ENCODE measurements at places on chromosomes 12 and 14. TPM values are rescaled to one million over a fixed set of nuclear protein-coding genes. Genes with fewer than 3 reads are reported as not detected.

DNA sequence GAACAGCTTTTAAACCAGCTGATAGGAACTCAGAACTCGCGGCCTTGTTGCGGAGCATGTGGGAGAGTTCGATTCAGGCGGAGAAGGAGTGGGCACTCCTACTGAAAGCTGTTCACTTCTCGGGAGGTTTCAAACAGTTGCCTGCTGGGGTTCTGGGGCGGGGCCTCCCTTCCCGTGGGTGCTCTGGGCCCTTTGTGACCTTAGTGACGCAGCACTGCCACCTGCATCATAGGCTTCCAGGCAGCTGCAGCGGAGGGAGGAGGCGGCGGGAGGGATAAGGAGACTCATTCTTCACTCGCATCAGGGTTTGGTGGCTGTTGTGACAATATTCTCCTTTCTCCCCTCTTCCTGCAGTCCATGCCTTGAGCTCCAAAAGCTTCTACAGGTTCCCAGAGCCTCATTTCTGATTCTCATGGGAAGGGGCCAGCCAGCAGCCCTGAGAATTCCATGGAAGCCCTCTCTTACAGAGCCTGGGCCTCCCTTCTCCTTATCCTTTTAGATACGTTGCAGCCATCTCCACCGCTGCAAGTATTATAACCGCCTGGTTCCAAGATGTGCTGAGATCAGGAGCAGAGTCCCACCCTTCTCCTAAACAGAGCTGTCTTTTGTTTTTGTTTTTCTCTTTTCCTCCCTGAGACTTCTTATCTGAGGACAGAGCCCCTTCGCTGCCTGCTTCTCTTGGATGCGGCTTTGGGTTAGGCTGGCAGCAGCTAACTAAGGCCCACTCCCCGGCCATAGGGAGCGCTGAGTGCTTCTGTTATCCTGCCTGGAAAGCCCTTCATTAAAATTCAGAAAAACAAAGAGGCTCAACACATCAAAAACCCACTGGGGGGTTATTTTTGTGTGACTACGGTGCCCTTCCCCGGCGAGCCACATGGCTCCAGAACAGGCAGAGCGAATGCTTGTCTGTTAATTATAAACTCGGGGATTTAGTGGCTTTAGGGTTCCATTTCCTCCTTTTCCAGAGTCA lies 67.6 kb upstream of the GPATCH2L start:
- DNase-seq = no peak

SLC5A8 gene
- total RNA-seq = not detected

SIRT4 gene
- 8.6 TPM for total RNA-seq

DEPDC4 gene
- 0.32 TPM for total RNA-seq

DNA sequence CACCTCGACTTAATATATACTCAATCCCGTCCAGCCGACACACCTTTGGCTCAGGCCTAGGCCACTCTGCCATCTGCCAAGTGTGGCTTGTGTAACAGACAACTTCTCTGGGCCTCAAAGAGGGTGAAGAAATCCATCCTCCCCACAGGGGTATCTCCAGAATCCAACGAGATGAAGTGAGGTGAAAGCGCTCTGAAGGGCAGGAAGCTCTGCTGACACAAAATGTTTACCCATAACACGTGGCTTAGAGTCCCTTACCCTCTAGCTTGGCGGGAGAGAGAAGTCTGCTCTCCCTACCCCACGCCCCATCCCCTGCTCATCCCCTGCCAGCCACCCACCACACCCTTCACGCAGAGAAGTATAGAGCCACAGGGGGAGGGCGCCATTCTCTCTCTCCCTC lies 13.0 kb downstream of the ZBTB39 start:
- DNase-seq = no peak

RESF1 gene
- 18.1 TPM for total RNA-seq

DDX55 gene
- total RNA-seq = 4.0 TPM

DNA sequence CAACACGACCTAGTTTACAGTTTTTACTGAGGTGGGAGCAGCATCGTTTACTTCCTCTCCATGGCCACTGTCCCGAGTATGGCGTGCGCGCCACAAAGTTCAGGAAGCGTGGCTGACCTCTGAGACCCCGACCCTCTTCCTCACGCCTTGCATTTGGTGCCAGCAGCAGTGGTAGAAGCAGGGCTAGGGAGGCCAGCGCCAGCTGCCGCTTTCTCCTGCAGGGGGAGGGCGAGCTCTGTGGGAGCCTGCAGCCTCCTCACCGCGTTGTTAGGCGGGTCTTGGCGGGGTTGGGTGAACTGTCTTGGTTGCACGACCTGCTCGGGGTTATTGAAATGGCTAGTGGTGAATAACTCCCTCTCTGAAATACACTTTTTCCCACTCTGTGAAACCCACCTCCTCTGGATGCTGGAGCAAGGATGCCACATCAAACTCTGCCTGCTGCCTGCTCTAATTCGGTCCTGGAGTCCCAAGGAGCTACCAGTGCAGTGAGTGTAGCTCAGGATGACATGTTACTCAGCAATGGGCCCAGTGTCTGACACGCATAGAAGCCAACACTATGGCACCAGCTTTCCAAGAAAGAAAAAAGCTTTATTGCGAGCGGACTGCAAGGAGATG lies 22.3 kb upstream of the TDRD9 start:
- peak; percentile 33 for DNase-seq

- DNase-seq = no peak
Measured at GRCh38 chr12:54891717-54892478, 37.6 kb downstream of the MUCL1 start.

DNA sequence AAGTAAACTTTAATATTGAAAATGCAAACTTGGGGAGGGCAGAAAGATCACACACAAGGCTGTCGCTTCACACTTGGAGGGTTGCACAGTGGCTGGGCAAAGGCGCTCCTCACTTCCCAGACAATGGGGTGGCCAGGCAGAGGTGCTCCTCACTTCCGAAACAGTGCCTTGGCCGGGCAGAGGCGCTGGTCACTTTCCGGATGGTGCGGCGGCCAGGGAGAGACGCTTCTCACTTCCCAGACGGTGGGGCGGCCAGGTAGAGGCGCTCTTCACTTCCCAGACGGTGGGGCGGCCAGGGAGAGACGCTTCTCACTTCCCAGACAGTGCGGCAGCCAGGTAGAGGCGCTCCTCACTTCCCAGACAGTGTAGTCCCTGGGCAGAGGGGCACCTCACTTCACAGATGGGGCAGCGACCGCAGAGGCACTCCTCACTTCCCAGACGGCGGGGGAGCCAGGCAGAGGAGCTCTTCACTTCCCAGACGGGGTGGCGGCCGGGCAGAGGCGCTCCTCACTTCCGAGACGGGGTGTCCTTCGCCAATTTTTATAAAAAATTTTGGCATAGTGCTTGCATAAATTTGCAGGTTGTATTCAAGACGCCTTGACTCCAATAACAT lies 140.8 kb upstream of the PZP start:
- no peak for DNase-seq

TESPA1 gene
- 0.59 TPM for total RNA-seq

- DNase-seq = no peak
Measured at GRCh38 chr14:61281186-61281947, at the start of gene TMEM30B. TSS of gene TMEM30B (minus strand) at chr14:61281338. CDS start at chr14:61281147, 191 bp downstream.

DNA sequence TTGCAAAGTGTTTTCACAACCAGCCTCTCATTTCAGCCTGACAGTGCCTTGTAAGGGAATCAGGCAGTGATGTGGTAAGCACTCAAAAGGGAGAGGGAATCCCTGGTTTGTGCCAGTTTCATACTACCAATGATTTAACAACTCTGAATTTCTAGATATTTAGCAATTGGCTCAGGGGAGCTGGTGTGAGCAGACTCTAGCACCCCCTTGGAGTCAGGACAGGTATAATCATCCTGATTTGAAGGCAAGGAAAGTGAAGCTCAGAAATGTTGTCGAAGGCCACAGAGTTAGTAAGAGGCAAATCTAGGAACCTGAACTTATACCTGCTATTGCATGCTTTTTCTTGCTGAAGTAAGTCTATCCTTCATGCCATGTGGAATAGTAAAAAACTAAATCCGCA lies 63.1 kb upstream of the DACT1 start:
- DNase-seq = no peak

APAF1 gene
- 4.1 TPM for total RNA-seq

TTC7B gene
- total RNA-seq = 60.3 TPM

DNA sequence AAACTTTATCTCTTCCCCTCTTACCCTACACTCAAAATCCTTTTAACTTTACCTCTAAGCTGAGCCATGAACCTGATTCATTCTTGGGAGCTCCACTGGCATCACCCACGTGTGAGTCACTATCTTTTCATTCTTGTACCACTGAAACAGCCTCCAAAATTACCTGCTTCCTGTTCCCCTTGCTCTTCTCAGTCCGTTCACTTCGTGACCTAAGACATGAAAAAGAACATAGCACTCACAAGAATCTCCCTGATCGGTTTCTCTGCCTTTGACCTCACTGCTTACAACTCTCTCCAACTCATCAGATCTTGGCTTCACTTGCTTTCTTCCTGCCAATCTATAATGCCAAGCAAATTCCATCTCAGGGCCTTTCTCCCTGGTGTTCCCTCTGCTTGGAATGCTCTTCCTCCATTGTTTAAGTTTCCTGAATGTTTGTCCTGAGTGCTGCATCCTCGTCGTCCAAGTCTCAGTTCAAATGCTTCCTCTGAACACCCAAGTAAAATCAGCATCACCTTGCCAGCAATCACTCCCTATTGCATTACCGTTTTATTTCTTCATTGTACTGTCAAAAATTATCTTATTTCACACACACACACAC lies 9.2 kb downstream of the GLIPR1 start:
- DNase-seq = no peak

ARHGEF25 gene
- total RNA-seq = 14.3 TPM

DNA sequence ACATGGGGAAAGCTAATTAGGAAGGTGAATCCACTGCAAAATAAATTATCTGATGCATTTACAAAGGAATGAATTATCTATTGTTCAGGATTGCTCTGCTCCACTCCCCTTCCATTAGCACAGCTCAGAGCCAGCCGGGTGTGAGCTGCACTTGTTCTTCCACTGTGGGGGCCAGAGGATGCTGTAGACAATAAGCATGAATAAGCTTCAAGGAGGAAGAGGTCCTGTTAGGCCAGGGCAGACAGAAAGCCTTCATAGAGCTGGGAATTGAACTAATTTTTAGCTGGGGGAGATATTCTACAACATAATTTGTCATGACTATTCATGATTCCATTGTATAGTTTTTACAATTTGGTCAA lies 137.6 kb upstream of the MAX start:
- DNase-seq = no peak

LRRK2 gene
- total RNA-seq = 7.4 TPM

TBPL2 gene
- not detected for total RNA-seq

- no peak for DNase-seq
Measured at GRCh38 chr12:106064721-106065021, 74.1 kb downstream of the NUAK1 start.

SUSD6 gene
- 20.8 TPM for total RNA-seq

DNA sequence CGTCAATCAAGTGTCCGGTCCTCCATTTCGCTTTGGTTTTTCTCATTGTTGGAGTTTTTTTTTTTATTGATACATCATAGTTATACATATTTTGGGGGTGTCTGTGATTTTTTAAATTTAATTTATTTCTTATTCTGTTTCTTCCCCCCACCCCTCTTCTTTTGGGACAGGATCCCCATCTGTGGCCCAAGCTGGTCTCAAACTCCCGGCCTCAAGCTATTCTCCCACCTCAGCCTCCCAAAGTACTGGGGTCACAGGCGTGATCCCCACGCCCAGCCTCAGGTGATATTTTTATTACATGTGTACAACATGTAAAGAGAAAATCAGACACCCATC lies 51.3 kb upstream of the ZFP36L1 start:
- DNase-seq = no peak

SLC25A21 gene
- 0.78 TPM for total RNA-seq

DNA sequence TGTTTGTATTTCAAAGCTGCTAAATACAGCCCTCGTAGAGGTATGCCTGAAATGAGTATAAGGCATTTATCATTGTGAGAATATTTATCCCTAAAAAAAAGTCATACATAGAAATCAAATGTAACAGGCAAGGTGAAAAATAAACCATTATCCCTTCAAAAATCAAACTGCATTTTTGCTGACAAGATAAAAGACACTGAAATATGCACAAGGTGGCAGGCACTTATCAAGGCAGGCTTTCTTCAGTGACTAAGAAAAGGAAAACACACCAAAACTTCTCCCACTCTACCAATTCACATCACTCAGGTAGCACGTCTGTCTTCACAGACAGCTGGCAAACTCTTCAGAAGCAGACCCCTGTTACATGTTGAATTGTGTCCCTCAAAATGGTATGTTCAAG lies 23.6 kb downstream of the ARMH4 start:
- no peak for DNase-seq

GRCh38 chr12:64175254-64175945 lies 46.7 kb downstream of the KICS2 start:
- DNase-seq = no peak

- no peak for DNase-seq
Measured at GRCh38 chr14:90531497-90531896, 134.7 kb downstream of the CALM1 start.

- no peak for DNase-seq
Measured at GRCh38 chr14:73761618-73762355, 47.6 kb upstream of the PNMA1 start.

- no peak for DNase-seq
Measured at GRCh38 chr12:77584860-77585259, 245.8 kb upstream of the NAV3 start.

KRT86 gene
- total RNA-seq = not detected

DNA sequence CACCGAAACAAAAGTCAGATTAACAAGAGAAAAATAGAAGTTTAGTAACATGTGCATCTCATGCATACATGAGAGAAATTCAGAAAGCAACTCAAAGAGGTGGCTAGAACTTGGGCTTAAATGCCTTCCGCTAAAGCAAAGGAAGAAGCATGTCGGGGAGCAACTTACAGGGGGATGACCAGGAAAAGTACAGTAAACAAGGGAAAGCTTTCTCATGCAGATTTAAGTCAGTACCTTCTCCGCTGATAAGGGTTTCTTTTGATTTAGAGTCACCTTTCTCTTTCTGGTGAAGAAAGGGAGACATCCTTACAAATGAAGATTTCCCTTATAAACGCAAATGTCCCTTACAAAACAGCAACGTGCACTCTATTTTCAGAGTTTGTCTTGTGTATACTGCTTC lies 6.0 kb upstream of the RNASE6 start:
- DNase-seq = no peak

- DNase-seq = no peak
Measured at GRCh38 chr12:102629262-102629888, 149.0 kb upstream of the IGF1 start.

DNA sequence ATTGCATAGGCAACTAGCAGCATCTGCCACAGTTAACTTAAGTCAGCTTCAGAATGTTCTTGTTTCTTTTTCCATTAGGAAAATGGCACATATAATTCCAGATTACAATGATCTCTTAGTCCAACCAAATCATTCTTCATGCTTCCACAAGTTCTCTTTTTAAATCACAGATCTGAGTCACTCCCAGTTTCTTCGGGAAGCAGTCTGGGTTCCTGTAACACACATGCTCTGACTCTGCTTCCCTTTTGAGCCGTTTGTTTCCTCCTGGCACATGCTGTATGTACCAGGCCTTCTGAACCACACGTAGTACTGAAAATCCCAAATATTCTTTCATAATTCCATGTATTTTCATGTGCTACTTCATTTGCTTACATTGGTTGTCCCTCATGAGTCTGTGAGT lies 388.8 kb upstream of the PDE3A start:
- DNase-seq = no peak
